NCI-H524 treated with DMSO at 0.1 percent for 48 hours (cell line): ENCODE measurements at places on chromosomes 3 and 15.

DNA sequence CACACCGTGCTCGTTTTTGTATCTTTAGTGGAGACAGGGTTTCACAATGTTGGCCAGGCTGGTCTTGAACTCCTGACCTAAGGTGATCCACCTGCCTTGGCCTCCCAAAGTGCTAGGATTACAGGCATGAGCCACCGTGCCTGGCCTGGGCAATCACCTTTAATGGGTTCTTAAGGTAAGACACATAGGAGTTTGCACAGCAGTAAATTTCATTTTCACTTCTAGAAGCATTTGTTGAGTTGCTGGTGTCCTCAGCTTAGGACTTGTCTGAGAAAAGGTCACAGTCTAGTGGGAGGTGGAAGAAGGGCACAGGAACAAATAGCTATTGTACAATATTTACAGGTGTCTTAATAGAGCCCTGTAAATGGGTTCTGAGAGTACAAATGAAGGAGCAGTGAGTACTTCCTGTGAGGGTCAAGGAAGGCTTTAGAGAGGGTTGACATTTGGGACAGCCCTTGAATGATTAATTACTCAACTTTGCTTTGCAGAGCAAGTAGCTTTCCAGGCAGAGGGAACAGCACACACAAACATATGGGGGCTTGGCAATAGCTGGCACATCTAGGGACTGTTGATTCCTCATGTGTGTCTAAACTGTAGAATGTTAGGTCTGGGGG is 8.7 kb upstream of the ETV5 start:
- DNase-seq: no peak

GRCh38 chr15:50190166-50190570 is 8.2 kb downstream of the SLC27A2 start:
- DNase-seq: no peak

DNA sequence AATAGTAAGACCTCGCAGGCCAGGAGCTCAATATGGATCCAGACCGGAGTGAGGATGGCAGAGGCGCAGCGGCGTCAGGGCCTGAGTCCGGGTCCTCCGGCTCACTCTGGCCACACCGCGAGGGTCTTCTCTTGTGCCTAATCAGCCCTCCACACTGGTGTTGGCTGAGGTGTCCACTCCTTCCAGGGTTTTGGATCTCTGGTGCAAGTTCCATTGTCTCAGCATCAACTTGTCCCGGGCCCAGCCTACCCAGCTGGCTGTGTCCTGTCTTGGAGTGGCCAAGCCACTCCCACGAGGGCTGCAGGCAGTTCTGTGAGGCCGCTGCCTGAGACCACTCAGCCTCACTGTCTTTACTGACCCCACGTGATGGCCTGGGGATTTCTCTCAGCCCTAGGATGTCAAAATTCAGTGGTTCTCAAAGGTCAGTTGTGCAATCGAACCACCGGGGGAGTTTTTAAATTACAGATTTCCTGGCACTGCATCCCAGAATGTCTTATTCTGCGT is 12.6 kb upstream of the GOLGA6L7 start:
- DNase-seq: no peak

DNA sequence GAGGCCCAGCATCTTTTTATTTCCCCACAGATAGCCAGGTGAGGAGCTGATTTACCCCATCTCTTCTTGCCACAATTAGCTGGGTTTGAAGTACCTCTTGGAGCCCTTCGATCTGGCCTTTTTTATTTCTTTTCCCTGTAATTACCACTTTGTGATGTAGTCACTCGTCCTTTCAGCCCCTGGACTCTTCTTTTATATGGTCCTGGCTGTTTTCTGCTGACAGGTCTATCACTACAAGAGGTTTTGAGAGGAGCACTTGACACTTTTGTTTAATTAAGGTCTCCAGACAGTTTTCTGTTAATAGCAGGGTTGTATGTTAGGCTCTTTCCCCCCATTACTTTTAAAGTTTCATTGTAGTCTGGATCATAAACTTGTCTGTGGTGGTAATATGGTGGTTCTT is 11.8 kb downstream of the ATXN7 start:
- DNase-seq: no peak

- DNase-seq: peak; percentile 16
Measured at GRCh38 chr3:61530355-61530754, 31.0 kb upstream of the PTPRG start.

DNA sequence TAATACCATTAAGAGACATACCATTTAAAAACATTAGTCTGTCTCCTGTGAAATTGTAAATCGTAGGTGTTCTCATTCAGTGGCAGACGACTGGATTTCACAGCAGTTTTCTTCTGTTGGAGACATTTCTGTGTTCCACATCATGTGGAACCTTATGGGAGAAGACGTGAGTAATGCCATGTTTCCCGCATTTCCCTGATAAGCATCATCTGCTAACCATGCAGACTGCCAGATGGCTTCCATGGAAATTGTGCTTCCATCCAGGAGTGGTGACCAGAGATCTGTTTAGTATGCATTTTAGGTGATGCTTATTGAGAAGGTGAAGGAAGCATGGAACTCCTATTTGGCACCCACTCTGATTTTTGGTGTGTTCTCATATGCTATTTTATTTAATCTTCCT is 28.4 kb upstream of the ST3GAL6 start:
- peak; percentile 65 for DNase-seq

- peak; percentile 95 for DNase-seq
Measured at GRCh38 chr3:107251819-107252218, 125.4 kb upstream of the CCDC54 start.

DNA sequence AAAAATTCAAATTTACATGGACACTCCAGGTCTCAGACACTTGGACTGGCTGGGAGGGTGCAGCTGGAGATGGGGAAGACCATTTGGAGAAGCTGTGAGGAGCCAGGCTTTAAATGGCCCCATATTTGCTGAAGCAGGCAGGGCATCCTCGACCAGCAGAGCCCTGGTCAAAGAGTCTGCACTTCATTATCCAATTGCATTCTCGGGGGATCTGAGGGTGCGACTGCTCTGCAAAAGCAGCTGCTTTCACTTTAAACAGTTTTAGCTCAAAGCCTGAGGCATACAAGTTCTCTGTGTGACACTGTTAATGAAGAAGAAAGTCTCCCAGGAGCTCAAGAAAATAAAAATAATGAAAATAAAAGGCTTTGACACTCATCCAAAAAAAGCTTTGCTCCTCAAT is 98.0 kb upstream of the SLC25A36 start:
- no peak for DNase-seq

DNA sequence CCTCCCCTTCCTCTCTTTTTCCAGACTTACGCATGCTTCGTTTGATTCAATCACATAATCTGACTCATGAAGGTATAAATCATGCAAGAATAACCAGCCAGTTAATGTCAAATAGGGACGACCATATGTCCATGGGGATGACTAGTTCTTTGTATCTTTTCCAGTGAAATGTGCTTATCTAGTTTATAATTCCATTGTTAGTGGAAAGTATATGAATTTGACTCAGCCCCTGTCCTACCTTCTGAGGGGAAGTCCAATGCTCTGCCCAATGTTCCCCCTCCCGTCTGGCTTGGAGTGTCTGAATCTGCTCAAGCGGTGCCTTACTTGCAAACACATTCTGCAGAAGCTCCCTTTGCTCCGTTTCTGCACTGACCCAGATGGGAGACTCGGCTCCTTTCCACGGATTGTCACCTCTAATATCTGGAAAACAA is 55.0 kb upstream of the EPHB3 start:
- DNase-seq: no peak

DNA sequence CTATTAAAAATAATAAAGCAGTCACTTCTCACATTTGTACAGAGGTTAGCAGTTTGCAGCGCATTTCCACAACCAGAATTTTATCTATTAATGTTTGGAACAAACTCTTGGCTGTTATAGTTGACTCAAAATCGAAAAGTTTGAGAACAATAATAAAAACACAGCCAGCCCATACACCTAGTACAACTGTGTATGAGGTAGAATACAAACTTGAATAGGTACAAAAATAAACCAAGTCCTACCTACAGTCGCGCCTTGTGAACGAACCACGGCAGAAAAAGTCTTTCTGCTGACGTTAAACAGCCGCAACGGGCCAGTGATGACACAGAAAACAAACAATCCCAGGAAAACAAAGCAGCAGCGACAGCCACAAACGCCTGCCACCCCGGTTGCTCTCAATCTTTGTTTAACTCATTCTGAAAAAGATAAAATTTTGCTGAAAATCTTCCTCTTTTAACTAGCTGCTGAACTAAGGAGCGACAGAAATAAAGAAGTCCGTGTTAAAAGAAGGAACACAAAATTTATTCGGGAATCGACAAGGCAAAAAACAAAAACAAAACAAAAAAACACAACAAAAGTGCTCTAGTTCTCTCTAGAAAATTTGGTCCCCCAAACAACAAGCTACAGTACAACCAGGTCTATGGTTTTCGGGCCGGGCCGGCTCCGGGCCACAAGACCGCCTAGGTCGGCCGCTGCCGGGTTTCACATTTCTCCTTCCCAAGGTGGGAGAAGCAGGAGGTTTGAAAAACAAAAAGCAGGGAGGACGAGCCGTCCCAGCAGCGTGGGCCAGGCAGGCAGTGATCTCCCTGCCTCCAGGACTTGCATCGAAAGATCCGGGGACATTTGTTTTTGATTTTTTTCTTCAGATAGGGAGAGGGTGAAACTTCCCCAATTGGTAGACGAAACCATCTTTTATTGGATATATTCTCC is 2.9 kb downstream of the FOXL2 start:
- DNase-seq: no peak

- DNase-seq: no peak
Measured at GRCh38 chr3:94356581-94356980, 293.7 kb downstream of the NSUN3 start.

DNA sequence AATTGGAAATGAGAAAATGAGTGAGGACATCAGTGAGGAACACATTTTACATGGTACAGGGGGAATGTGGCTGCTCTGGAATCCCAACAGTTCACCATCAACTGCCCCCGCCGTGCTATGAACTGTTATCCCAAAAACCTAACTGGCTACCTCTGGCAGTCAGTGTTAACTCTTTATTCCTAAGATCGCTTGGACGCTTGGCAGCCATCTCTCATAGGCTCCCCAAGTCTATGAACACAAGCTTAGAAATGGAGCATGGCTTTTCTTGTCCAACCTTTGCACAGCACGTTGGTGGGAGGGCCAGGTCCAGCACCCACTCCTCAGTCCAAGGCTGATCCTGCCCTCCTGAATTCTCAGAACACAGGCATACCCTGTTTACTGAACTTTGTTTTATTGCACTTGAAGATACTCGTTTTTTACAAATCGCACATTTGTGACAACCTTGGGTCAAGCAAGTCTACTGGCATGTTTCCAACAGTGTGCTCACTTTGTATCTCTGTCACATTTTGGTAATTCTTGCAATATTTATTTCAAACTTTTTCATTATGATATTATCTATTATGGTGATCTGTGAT is 53.6 kb downstream of the SENP2 start:
- no peak for DNase-seq

DNA sequence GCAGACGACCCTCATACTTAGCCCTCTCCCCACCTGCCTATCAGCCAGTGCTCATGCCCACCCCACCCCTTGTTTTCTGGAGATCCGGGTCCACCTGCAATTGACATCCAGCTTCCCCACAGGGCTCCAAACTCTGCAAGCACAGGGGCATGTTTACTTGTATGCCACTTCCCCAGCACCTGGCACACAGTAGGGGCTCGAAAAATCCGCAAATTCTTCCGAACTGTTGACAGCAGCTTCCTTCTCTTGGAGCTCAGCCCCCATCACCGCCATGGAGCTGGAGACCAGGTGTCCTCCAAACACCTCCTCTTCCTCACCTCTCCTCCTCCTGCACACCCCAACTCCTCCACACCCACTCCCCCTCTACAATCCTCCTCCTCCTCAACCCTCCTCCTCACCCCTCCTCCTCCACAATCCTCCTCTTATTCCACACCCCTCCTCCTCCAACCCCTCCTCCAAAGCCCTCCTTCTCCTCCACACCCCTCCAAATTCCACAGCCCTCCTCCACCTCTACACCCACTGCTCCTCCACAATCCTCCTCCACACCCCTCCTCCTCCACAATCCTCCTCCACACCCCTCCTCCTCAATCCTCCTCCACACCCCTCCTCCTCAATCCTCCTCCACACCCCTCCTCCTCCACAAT is 70.4 kb upstream of the BLM start:
- no peak for DNase-seq

GRCh38 chr3:166837535-166837934 is 542.6 kb downstream of the ZBBX start:
- no peak for DNase-seq

GRCh38 chr3:98013411-98014267 is 21.5 kb downstream of the GABRR3 start:
- DNase-seq: no peak

- DNase-seq: no peak
Measured at GRCh38 chr3:168083906-168084305, 11.8 kb downstream of the GOLIM4 start.

DNA sequence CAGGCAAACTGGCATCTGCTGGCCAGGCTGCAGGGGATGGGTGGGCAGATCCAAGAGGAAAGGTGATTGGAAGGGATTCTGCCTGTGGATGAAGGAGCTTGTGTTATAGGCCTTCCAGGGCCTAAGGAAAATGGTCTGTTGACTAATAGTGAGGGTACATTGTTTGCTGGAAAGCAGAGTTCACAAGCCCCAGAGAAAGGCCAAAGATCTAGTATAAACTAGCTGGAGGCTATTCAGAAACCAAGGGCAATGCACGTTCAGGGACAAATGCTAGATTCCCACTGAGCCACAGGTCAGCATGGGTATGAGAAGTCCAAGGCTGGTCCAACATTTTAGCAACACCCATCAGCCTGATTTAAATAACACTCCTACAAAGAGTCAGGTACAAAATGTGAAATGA is 74.7 kb downstream of the FBN1 start:
- DNase-seq: no peak
